ENCODE measurements at places on chromosomes 1 and 21. TPM values are rescaled to one million over a fixed set of nuclear protein-coding genes. Genes with fewer than 3 reads are reported as not detected.
A peak's percentile ranks its signal among the peaks of the same experiment; 100 is the strongest.

GRCh38 chr1:19325368-19325957, 13.3 kb downstream of the SLC66A1 start:
- DNase-seq, result no peak

The SLAMF9 gene
- total RNA-seq, result not detected

The GRHL3 gene
- not detected for total RNA-seq

GRCh38 chr1:48753293-48753692, 23.4 kb downstream of the BEND5 start:
- DNase-seq, result no peak

DNA sequence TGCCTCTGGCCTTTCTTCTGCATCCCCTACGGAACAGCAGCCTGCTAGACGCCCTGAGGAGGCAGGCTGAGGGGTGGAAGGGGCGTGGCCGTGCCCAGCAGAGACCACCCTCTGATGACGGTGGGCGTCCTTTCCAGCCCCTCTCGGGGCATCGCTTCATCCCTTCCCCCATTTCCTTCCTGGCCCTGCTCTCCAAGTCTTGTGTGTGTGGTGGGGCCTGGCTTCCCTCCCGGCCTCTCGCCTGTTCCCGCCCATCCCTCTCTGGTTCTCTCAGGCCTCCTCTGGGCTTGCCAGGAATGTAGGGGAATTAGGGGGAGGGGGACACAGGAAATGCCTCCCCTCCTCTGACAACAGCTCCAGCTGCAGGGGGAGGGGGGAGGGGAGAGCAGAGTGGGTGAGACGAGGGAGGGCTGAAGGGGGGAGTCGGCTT, 51.1 kb downstream of the SKI start:
- no peak for DNase-seq

The MARK1 gene
- 19.2 TPM for total RNA-seq

- no peak for DNase-seq
These were observed 20.7 kb upstream of the PADI4 start for GRCh38 chr1:17287130-17287776.

- DNase-seq, result no peak
These were observed 120.8 kb upstream of the ADGRL2 start for GRCh38 chr1:81679942-81680341.

DNA sequence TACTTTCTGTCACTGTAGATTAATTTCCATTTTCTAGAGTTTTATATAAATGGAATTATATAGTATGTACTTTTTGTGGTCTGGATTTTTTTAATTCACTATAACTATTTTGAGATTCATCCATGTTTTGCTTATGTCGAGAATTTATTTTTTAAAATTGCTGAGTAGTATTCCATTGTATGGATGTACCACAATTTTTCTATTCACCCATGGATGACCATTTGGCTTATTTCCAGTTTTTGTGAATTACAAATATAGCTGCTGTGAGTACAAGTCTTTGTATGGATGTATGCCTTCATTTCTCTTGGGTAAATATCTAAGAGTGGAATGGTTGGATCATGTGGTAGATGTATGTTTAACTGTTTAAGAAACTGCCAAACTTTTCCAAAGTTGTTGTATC, 3.7 kb upstream of the THEM4 start:
- no peak for DNase-seq

The ITGB2 gene
- 131 TPM for total RNA-seq

GRCh38 chr21:31366825-31367224, 22.8 kb upstream of the TIAM1 start:
- no peak for DNase-seq

- DNase-seq, result no peak
These were observed 2.9 kb upstream of the SHCBP1L start for GRCh38 chr1:182955596-182956588.

DNA sequence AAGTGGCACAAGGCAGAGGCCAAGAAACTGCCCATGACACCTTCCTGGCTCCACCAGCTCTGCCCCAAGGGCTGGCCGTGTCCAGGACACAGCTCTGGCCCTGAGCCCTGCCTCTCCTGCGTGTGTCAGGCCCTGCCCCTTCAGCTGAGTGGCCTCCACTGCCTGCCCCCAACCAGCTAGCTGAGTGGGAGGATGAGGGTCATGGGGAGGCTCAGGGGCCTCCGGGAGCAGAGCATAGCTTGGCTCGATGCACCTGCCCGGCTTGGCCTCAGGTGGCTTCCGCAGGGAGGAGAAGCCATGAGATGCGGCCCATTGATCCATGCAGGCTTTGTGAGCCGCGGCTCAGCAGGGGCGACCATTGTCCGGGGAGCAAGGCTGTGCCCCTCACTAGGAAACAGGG, 108.7 kb upstream of the TTC34 start:
- DNase-seq, result no peak

- DNase-seq, result peak; percentile 76
These were observed 40.7 kb upstream of the COL6A2 start for GRCh38 chr21:46057111-46057709.

The CDA gene
- total RNA-seq, result 6.4 TPM

Data from mesenteric fat pad (tissue), 1 donor.